ENCODE measurements at places on chromosomes 12 and 14.
A peak's percentile ranks its signal among the peaks of the same experiment; 100 is the strongest.

GRCh38 chr12:67892259-67893021 lies 96.8 kb upstream of the IFNG-AS1 start:
- no peak for DNase-seq

GRCh38 chr14:50021261-50022031 lies 94.9 kb downstream of the VCPKMT start:
- DNase-seq: no peak

GRCh38 chr12:4137015-4137414 lies 136.5 kb upstream of the CCND2 start:
- DNase-seq: no peak

DNA sequence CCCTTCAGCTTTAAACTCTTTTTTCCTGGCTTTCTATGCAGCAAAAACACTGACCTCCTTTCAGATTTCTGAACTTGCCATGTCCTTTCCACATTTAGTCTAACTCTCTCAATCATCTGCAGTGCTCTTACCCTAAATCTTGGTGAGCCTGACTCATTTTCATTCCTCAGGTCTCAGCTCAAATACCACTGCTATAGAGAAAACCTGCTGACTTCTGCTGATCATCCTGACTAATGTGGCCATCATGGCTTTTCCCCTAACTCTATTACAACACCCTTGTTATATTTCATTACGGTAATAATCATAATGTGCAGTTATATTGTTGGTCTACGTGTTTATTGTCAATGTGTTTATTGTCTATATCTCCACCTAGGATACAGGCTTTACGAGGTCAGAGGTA lies 207.3 kb upstream of the OR4E1 start:
- no peak for DNase-seq

- DNase-seq: peak; percentile 22
These were observed 18.4 kb upstream of the GALNT16 start for GRCh38 chr14:69241577-69241976.

DNA sequence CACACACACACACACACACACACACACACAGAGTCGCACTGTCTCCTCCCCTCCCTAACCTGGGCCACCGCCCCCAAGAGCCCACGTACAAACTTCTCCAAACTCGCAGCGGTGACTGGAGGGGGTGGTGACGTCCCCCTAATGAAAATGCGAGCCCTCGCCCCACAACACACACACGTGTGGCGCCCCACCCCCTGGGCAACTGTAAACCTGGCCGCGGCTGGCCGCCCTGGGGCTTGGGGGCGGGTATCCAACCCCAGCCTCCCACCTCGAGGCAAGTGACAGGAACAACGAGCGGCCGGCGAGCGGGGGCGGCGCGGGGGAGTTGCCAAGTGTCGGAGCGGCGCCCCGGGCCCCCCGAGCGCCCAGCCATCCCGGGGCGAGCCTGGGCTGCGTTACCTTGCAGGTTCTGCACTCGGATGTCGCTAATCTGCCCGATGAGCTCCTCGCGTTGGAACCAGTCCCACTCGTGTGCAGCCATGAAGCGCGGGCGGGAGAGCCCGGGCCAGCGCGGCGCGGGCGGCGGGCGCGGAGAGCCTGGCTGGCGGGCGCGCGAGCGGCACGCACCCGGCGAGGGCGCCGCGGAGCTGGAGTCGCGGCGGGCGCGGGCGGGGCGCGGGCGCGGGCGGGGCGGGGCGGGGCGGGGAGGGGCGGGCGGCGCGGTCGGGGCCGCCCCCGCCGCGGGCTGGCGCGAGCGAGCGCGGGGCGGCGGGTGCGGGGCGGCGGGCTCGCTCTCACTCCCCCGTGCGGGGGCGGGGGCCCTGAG lies at the start of gene CLMN:
TSS of gene CLMN (minus strand) at position 597 of the 766 bp plus-strand sequence. CDS start at position 481, 116 bp downstream.
- DNase-seq: peak; percentile 54

- DNase-seq: no peak
These were observed 17.8 kb downstream of the FBXL14 start for GRCh38 chr12:1576410-1577241.

- DNase-seq: no peak
These were observed 241.6 kb upstream of the NOVA1 start for GRCh38 chr14:26839481-26839880.

GRCh38 chr12:65217086-65217485 lies 47.7 kb downstream of the LEMD3 start:
- DNase-seq: no peak

GRCh38 chr12:53944209-53944608 lies 5.6 kb downstream of the HOXC13 start:
- DNase-seq: no peak

GRCh38 chr12:125050446-125050845 lies 14.8 kb upstream of the AACS start:
- DNase-seq: no peak

GRCh38 chr12:7197841-7198240 lies 8.4 kb downstream of the PEX5 start:
- DNase-seq: peak; percentile 38

- no peak for DNase-seq
These were observed 15.9 kb upstream of the LRRK2 start for GRCh38 chr12:40208707-40209446.

GRCh38 chr14:97843066-97843465 lies 1045.9 kb downstream of the VRK1 start:
- DNase-seq: no peak

- DNase-seq: peak; percentile 96
These were observed 932.3 kb downstream of the DIO2 start for GRCh38 chr14:79278798-79279644.

GRCh38 chr14:96100161-96101064 lies 61.3 kb downstream of the C14orf132 start:
- DNase-seq: peak; percentile 79

DNA sequence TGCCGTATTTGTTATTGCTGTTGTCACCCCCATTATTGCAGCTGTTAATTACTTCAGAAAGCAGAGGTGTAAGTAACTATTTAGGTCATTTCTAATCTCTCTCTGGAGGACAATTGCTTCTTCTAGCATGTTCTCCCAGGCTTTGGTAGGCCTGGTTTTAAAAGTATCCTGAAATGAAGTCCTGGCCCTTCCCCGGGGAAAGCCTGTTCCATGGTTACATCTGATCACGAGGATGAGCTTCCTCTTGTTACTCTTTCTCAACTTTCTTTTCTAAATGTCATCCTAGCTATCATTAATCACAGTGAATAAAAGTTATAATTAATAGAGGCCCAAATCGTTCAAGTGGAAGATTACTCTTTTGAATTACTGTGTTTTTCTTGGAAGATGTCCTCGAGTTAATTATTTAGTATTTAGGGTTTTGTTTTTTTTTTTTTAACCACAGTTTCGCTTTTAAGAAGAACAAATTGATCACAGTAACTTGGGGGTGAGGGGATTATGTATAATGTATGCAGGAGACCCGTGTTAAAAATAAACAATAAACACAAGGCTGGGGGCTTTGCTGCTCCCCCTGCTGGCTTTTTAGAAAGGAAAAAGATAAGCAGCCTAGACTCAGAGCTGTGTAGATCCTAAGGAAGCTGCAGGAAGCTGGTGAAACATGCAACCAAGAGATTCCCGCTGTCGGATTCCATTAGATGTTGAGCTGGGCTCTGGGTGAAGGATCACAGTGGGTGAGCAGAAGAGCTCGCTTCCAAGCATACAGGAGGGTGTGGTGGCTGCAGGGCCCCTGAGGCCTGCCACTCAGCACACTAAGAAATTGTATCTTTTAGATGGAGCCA lies 420.1 kb downstream of the FUT8 start:
- no peak for DNase-seq

GRCh38 chr14:60651796-60652673 lies 2.8 kb upstream of the SIX1 start:
- no peak for DNase-seq

DNA sequence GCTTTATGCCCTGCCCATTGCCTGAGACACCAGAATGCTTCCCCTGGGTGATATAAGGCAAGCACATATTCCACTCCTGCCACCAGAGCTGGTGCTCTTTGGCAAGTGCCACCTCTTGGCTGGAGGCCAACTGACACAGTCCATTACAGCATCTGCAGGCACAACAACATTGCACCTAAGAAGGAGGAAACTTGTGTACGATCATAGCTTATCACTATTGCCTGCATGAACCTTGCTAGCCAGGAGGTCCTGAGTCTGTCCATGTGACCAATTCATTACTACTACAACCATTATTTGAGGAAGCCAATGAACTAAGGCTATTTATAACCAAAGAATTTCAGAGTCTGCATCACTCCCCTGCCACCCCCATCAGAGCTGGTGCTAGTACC lies 119.8 kb upstream of the SCAF11 start:
- no peak for DNase-seq

GRCh38 chr12:70267550-70267949 lies 24.3 kb downstream of the CNOT2 start:
- DNase-seq: no peak

DNA sequence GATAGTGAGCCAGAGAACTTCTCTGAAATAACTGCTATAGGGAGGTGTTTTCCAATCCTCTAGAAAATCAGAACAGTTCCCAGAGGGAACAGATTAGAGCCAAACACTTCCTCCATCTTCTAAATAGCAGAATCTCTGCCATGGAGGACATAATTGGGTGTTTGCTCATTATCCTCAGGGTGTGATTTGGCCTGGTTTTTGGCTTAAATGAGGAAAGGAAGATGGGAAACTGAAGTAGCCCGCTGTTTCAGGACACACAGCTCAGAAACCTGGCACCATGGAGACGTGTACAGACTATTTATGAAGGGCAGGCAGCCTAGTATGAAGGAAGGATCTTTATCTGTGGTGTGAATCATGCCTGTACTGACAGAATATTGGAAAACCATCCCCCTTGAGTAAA lies 231.7 kb upstream of the PRKD1 start:
- DNase-seq: no peak

GRCh38 chr12:114767906-114768722 lies 84.1 kb upstream of the TBX3 start:
- no peak for DNase-seq

- DNase-seq: no peak
These were observed 1212.9 kb downstream of the BCL11B start for GRCh38 chr14:98059106-98059505.

DNA sequence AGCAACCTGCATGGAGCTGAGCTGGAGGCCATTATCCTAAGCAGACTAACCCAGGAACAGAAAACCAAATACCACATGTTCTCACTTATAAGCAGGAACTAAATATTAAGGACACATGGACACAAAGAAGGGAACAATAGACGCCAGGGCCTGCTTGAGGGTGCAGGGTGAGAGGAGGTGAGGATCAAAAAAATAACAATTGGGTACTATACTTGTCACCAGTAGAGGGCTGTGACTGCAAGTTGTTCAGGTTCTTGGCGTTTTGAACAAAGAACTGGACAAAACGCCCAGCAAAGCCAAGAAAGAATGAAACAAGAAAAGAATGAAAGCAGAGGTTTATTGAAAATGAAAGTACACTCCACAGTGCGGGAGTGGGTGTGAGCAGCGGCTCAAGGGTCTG lies 208.5 kb upstream of the NEDD1 start:
- peak; percentile 12 for DNase-seq

GRCh38 chr14:69615496-69616407 lies 4.4 kb downstream of the SUSD6 start:
- no peak for DNase-seq

GRCh38 chr12:79298506-79298905 lies 392.3 kb downstream of the PAWR start:
- DNase-seq: no peak

DNA sequence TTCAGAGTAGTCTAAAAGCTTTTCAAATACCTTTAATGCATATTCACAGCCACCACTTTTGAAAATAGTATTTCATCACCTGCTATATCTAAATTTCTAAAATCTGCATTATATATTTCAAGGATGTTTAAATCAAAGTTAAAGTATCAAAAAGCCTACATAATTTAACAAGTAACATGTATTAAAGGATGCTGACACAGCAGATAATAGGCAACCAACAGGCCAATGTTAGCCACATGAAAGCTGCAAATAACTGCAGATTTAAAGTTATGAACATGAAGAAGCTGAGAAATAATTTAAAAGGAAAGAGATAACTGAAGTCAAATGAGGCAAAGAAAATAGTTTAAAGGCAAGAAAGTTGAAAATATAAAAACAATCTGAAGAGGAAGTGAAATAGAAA lies 39.8 kb upstream of the NELL2 start:
- no peak for DNase-seq

- no peak for DNase-seq
These were observed 6.0 kb downstream of the MTERF2 start for GRCh38 chr12:106980944-106981343.

GRCh38 chr12:24632466-24632865 lies 316.4 kb downstream of the BCAT1 start:
- DNase-seq: no peak

- DNase-seq: peak; percentile 23
These were observed 156.6 kb downstream of the DAD1 start for GRCh38 chr14:22432348-22432976.

DNA sequence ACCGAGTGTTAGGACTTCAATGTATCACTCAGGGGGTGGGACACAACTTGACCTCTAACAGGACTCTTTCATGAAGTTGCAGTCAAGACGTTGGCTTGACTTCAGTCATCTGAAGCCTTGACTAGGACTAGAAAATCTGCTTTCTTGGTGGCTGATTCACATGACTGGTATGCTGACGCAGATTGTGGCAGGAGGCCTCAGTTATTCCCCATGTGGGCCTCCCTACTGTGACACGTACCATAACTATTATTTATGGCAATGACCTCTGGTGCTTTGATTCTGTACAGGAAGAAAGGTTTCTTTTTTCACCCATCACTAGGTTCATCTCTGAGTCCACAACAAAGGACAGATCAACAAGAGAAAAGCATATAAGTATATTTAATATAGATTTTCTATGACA lies 270.4 kb downstream of the NEDD1 start:
- no peak for DNase-seq

- DNase-seq: no peak
These were observed 148.9 kb upstream of the MAX start for GRCh38 chr14:65251213-65251612.

GRCh38 chr12:119913536-119914330 lies 36.6 kb upstream of the CIT start:
- DNase-seq: no peak

- no peak for DNase-seq
These were observed 91.9 kb upstream of the OVCH1 start for GRCh38 chr12:29589286-29589820.

DNA sequence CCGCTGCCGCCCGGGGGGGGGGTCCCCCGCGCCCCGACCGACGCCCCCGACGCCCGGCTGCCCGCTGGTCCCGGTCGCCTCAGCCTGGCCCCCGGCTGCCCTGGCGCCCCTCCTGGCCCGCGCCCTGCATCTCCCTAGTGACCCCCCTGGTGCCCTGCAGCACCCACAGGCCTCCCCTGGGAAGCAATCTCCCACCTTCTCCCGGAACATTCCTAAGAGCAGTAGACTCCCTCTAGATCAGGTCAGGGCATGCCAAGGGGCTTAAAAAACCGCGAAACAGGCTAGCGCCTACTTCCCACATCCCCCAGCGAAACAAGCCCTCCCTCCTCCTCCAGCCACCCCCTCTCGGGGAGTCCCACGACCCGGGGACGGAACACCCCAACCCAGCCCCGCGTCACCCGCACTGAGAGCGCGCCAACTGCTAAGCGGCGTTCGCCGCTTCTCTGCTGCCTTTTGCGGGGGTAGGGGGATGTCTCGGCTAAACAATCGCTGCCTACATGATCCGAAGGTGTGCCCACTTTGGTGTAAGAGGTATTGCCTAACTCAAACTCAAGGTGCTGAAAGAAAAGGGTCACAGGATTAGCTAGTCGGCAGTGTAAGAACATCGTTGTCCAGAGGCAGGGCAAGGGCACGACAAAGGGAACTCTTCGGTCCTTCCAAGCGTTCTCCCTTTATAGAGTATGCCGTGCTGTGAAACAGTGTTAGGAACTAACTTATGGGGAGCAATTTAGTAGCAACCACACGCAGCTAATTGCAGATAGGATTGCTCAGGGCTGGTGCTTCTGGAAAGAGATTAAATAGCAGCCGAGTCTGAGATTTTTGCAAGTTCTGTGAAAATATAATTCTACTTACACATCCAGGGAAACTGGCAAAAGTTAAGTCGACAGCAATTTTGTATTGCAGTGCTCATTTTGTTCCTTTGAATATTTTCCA lies 619 bp upstream of the NTN4 start:
- DNase-seq: peak; percentile 36
